PC-3 (cell line): ENCODE measurements at places on chromosomes 4 and X.

DNA sequence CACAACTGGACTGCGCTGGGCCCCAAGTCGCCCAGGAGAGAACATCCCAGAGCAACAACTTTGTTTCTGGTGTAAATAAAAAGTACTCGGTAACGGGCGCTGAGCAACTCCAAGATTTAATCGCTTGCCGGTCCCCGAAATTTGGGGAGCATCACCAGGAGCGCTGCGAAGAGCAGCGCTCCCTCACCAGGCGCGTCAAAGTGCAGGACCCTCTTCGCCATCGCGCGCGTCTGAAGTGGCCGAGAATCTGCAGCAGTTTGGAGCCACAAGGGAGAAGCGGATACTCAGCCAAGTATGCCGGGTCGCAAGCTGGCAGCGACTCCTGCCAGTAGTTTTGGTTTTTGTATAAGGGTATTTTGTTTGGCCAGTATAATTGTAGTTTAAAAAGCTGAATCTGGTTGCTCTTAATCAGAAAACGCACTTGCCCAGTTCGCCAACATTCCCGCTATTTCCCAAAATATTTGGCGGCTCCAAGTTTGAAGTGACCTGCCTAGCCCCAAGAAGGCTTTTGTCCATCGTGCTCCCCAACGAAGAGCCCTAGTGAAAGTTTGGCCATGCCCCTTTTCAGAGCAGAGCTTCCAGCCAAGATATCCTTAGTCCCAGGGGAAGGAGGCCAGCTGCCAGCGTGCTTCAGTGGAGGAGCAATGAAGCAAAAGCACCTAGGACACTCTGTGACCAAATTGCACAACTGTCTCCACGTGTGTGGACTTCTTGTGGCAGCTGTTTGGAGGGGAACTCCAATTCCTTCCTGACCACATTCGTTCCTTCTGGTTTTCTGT is 557 bp upstream of the KDR start:
- DNase-seq, result no peak

DNA sequence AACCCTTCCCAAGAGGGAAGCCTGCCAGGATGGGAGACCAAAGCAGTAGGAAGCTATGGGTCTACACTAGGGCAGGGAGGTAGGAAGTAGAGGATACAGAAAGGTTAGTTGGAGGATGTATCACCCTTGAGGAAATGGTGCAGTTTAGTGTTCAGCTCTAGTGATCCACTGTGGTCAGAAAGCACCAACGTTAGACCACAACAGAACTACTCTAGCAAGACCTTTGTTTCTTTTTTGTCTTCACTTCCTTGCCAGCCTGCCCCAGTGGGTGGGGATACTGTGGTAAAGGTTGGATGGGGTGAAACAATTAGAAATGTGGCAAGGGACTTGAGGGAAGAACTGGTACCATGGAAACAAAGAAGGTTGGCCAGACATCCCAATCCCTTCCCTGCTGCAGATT is 83.3 kb downstream of the DDIT4L start:
- no peak for DNase-seq

- DNase-seq, result no peak
Measured at GRCh38 chr4:180993244-180993836, 1249.9 kb upstream of the TENM3 start.

DNA sequence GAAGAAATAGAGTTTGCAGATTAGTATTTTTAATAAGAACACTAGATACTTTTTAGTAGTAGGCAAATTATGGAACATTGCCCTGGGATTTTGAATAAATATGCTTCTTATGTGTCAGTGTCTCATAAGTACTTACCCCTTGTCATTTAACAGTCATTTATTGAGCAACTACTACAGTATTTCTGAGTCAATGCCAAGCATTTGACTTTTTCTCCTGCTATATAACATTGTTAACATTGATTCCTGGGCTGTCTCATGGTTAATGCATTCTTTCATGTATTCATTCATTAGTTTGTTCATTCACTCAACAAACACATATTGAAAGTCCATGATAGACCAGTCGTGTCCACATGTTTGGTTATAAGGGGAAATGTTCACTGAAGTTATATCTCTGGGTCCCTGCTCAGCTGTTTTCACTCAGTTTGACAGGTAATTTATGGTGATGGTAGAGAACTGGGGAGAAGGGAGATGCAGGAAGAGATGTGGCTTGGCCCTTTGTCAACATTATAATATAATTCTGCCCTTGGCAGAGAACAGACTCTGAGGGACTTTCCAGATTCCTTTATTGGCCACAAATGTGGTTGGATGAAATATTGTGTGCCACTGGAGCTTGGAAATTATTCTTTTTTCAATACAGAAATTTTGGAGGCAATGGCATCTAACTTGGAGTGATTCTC is 49.8 kb downstream of the OSTC start:
- DNase-seq, result peak; percentile 7

DNA sequence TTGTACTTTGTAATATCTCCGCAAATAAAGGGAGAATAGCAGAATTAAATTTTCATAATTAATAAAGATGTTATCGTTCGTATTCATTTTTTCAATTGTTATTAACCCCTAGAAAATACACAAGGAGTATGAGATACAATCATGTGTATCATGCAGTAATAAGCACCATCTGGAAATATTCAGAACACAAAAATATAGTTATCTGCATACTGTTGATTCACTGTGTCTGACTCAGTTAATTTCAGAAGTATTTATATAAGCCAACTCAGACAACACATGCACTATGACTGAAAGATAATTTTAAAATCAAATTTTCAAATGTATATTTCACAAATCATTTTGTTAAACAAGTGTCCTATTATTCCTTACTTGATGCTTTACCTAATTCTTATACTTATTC is 1954.8 kb downstream of the ARAP2 start:
- DNase-seq, result no peak

DNA sequence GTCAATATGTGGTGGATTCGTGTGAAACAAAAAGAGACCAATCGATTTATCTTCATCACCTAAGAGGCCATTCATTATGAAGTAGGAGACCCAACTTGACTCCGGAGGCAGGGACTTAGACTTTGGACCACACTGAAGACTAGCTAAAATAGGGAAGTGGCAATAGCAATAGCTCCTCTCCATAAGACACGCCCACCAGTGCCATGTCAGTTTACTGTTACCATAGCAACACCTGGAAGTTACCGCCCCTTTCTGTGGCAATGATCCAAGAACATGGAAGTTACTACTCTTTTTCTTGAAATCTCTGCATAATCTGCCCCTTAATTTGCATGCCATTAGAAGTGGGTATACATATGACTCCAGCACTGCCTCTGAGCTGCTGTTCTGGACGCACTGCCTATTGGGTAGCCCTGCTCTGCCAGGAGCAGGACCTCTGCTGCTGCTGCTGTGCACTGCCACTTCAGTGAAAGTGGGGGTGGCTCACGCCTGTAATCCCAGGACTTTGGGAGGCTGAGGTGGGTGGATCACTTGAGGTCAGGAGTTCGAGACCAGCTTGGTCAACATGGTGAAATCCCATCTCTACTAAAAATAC is 163.2 kb downstream of the PRKX start:
- DNase-seq, result peak; percentile 16

DNA sequence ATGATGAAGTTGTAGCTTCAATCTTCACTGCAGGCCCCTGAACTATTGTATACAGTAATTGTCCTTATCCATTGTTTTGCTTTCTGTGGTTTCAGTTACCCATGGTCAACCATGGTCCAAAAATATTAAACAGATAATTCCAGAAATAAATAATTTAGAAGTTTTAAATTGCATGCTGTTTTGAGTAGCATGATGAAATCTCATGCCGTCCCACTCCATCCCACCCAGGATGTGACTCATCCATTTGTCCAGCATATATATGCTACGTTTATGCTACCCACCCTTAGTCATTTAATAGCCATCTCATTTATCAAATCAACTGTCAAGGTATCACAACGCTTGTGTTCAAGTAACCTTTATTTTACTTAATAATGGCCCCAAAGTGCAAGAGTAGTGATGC is 34.5 kb downstream of the IQCM start:
- DNase-seq, result peak; percentile 72

GRCh38 chr4:38129460-38130227 is 169.4 kb downstream of the PTTG2 start:
- DNase-seq, result no peak

- peak; percentile 29 for DNase-seq
Measured at GRCh38 chrX:150841456-150842197, 56.8 kb downstream of the CD99L2 start.

GRCh38 chrX:31112226-31112999 is 40.6 kb upstream of the FTHL17 start:
- DNase-seq, result no peak

- DNase-seq, result no peak
Measured at GRCh38 chr4:164949448-164950143, 27.9 kb downstream of the TRIM61 start.

DNA sequence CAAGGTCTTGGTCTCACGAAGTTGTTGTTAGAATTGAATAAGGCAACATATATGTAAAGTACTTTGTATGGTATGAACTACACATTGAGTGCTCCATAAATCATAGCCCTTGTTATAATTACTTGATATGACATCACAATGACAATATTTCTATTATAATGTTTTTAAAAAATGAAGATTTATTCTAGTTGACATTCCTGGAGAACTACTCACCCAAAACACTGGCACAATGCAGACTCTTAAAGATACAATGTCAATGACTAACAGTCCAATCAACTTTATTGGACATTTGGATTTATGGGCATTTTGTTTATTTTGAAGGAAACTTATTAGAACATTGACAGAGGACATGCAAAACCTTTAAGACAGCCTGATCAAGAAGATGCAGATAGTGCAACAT is 55.3 kb downstream of the ASB9 start:
- peak; percentile 63 for DNase-seq

GRCh38 chr4:26613237-26613636 is 29.4 kb downstream of the TBC1D19 start:
- DNase-seq, result no peak

DNA sequence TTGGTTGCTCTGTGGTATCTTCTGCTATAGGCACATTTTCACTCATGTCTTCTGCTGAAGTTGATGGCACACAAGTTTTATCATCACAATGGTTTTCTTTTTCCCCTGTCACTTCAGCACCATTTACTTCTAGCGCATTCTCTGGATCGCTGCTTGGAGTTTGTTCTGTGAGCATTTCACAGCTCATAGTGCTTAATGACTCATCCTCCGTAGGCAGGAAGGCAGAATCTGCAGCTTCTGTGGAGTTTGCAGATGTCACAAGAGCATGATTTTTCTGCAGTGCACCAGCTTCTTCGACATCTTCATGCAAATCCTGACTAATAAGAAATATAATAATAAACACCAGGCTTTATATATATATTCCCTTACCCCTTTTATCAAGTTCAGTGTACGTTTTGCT is 83.6 kb downstream of the CHM start:
- DNase-seq, result peak; percentile 75

- no peak for DNase-seq
Measured at GRCh38 chr4:88257726-88258125, 26.6 kb downstream of the PPM1K start.

DNA sequence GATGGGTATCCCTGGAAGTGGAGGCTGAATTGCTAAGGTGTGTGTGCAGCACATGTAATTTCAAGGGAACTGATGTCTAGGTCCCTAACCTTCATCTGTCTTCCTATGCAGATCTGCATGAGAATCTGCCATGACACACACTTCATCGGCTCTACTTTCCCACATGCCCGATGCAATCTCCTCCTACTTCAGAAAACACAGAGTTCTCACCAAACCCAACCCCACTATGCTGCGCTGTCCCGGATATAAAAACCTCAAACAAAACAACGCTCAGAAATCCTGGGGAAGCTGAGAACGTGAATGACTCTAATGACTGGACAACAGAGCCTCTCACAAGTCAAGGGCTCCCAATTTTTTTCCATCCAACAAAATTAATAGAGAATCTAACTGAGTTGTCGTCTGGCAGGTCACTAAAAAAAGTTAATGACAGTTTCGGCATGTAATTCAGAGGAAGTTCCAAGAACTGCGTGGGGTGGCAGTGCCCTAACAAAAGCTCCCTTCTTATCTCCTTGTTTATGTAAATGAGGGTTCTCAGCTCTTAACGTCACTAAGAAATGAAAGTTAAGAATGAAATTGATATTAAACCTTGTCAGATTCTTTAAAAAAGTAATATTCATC is 39.0 kb downstream of the STX18 start:
- no peak for DNase-seq

GRCh38 chr4:11451716-11452115 is 23.0 kb upstream of the HS3ST1 start:
- peak; percentile 61 for DNase-seq

- no peak for DNase-seq
Measured at GRCh38 chr4:151728679-151729078, 32.1 kb downstream of the GATB start.

GRCh38 chrX:17053502-17053901 is 107.0 kb downstream of the REPS2 start:
- DNase-seq, result no peak

DNA sequence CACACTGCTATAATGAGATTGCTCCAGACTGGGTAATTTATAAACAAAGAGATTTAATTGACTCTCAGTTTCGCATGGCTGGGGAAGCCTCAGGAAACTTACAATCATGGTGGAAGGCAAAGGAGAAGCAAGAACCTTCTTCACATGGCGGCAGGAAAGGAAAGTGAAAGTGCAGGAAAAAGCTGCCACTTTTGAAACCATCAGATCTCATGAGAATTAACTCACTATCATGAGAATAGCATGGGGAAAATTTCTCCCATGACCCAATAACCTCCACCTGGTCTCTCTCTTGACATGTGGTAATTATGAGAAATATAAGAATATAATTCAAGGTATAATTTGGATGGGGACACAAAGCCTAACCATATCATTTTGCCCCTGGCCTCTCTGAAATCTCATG is 884.2 kb downstream of the GLUD2 start:
- no peak for DNase-seq

DNA sequence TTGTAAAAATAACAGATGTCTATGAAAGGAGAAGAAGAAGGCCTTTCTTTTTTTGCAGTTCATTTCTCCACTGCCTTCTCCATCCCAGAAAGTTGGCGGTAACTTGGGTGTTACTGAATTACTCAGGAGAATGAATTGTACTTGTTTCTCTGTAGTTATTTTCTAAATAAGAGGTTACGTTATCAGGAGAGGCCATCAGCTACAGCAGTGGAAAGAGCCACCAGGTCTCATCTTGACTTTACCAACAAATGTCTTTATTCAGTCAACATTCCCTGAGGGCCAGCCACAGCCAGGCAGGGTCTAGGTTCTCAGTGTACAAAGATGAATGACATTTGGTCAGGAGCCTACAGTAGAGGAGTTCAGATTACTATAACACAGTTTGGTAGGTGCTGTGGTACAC is 8.1 kb downstream of the HADH start:
- DNase-seq, result no peak

DNA sequence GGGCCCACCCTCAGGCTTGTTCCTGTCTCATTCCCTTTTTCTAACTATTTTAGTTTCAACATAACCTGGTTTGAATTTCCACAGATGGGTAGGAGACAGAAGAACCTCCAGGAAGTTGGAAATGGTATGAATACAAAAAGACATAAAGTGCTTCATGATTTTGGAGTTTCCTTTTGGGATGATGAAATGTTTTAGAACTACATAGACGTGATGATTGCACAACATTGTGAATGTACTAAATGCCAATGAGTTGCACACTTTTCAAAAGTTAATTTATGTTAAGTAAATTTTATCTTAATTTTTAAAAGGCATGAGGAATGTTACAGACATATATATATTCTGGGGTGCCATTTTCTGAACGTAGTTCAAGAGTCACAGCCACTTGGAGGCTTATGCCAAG is 41.1 kb upstream of the IBSP start:
- DNase-seq, result no peak
